ENCODE measurements at places on chromosomes 3 and 15.

- DNase-seq: no peak
Observed at GRCh38 chr3:106826791-106827311, 550.4 kb upstream of the CCDC54 start.

- DNase-seq: no peak
Observed at GRCh38 chr15:84834229-84834955, 17.2 kb downstream of the ALPK3 start.

DNA sequence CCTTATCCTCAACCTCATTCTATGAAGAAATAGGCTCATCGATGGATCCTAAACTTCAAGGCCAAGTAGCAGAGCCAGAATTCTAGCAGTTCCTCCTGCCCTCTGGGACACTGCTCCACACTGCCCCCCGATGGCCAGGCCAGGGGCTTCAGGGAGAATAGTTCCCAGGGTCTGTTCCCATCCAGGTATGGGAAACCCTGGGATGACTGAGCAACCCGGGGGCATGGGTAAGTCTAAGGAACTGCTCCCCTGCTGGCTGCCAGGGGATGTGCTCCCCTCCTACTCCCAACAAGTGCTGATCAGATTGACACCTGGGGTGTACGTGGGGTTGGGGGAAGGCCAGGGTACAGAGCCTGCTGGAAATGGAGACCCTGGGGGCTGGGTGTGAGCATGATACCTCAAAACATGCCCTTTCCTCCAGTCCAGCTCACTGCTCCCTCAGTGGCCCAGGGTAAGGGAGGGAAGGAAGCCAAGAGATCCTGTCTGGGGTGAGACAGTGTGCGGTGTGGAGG lies 7.6 kb downstream of the ULK3 start:
- peak; percentile 47 for DNase-seq

GRCh38 chr15:27175472-27176153 lies 204.6 kb downstream of the GABRG3 start:
- DNase-seq: no peak

DNA sequence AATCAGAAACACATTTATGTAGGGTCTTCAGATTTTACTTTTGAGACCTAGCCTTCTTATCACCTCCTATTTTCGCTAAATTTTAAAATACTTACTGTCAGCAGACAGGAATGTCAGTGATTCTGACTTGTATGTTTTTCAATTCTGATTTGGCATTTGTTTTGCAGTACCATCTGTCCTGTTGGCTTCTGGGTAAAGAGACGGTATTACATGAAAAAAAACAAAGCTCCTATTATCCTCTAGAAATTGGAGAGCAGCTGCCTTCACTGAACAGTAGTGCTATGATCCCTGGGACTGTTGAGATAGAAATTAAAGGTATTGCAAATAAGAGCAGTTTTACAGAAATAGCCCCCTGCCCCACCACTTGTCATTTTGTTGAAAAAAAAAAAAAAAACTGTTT lies 8.4 kb downstream of the ARMC8 start:
- DNase-seq: no peak

DNA sequence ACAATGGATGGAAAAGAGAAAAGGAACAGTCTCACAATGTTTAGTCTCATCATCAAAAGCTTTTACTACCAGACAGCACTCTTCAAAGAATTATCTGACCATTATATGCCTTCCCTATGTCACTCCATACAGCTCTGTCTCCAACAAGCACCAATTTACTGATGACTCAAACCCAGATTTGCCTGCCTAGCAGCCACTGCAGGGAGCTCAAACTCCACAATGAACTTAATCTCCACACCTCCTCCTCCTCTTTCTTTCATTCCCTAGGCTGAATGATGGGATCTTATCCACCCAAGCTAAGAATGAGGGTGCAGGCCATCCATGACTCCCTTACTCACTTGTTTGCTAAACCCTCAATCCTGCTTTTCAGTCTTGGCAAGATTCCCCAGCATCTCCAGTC lies 45.5 kb downstream of the NBEAL2 start:
- no peak for DNase-seq

DNA sequence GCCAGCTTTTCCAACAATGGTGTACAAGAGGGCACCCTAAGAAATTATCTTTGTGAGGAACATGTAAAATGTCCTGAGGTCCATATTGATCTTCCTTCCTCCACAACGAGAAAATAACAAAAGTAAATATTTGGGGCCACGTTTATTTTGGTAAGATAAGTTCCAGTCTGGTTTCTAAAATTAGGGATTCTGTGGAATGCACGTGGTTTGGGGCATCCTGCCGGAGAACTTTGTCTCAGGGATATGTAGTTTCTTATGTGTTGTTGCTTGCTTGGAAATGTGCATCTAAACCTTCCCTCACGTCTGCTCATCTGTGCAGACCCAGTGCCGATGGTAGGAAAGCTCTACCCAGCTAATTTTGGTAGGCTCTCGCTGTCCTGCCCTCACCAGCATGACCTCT lies 62.8 kb downstream of the CTDSPL start:
- DNase-seq: no peak

DNA sequence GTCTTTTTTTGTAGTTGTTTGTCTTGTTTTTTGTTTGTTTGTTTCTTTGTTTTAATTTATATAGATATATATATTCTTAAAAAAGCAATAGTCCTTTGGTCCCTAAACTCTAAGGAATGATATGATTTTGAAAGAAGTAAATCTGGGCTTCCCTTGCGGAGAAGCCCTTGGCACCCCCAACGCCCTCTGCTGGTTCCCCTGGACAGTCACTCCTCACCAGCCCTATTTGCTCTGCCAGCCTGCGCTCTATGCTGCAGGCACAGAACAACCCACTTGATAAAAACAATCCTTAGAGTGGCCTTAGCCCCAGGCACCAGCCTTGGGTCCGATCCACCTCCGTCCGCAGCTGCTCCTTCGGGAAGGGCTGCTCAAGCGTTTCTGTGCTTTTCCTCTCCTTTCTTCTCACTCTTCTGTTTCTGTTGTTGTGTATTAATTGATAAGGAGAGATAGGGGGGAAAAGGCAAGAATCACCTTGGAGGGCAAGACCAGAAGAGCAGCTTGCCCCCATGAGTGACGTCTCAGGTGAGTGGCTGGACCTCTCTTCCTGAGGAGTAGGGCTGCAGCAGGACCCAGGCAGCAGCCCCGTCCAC lies 13.7 kb upstream of the PARP6 start:
- DNase-seq: peak; percentile 54

DNA sequence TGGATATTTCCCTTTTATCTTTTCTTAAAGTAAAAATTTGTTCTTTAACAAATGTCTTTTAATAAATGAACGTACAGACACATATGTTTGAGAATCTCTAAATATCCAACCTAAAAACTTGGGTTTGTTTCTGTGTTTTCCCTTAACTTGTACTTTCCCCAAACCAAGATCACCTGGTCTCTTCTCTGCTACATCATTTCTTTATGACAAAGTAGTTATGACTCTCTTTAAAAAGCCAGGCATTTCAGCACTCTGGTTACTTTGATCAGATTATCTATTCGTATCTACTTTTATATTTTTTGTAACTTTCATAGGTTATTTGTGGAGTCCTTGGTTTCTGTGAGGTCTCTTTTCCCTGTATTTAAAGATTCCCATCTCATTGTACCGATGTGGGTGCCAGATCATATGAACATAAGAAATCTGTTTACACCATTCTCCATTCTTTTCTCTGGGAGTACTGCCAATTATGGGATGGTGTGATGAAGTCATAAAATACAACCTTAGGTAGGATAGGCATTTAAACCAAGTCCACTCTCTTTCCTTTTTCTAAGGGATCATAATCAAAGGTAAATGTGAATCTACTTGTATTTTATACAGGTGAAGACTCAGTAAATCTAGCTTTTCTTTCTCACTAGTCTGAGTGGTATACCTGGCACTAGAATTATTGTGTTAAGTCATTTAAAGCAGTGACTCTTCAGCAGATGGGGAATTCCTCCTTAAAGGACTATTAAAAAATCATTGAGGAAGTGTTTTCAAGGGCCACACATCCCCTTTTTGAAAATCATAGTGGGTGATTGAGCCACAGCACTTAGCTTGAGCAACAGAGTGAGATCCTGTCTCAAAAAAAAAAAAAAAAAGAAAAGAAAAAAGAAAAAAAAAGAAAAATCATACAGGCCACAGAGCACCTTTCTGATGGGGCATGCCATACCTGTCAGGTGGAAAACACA lies 12.4 kb upstream of the NFKBIZ start:
- no peak for DNase-seq

GRCh38 chr3:152960684-152961083 lies 125.8 kb downstream of the P2RY1 start:
- DNase-seq: no peak

GRCh38 chr3:8359133-8359532 lies 142.5 kb upstream of the LMCD1 start:
- DNase-seq: no peak

GRCh38 chr3:127792541-127793292 lies 29.6 kb downstream of the MGLL start:
- DNase-seq: no peak

- no peak for DNase-seq
Observed at GRCh38 chr15:98914626-98915025, 93.0 kb downstream of the PGPEP1L start.

- no peak for DNase-seq
Observed at GRCh38 chr3:114884213-114884923, 262.7 kb downstream of the ZBTB20 start.

DNA sequence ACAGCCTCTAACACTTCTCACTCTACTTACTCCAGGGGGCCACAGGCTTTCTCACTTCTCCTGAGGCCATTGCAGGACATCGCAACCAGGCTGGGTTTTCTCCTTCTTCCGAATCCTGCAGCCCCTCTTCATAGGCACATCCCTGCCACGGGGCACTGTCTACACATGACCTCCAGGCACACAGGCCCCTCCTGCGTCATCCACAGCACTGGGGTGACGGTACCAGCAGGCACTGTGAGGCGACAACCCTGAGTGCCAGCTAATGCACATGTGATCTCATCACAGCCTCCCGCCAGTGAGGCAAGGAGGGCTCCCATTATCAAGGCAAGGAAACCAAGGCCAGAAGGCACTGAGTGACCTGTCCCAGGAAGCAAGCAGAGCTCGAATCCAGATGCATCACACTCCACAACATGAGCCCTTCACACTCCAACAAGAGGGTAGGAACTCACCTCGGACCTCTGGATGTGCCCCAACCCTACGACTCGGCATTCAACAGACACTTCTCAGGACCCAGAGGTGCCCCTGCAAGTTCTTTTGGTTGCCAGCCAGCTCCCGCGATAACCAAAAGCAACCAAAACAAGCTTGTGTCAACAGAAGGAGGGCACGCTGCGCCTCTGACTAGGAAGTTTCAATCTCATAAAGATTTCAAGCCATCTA lies 16.7 kb downstream of the FAM174B start:
- DNase-seq: no peak

GRCh38 chr3:101667331-101667730 lies 9.6 kb downstream of the ZBTB11 start:
- no peak for DNase-seq

DNA sequence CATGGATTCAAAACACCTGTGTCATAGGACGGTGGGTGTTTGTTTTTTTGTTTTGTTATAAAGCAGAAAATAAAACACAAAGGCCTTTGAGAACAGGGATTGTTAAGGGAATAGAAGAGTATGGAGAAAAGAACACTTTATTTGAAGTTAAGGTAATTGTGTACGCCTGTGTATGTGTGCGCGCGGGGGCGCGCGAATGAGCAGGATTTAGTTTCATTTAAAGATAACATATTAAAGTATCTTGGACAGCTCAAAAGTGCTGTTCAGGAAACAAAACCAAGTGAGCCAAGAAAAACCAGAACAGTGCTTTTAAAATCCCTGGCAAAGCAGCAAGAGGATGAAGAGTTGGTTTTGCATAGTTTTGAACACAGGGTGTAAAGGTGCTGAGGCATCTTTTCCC lies 1.9 kb downstream of the CPNE4 start:
- no peak for DNase-seq

- DNase-seq: peak; percentile 13
Observed at GRCh38 chr3:136818191-136818768, 646 bp upstream of the SLC35G2 start.

DNA sequence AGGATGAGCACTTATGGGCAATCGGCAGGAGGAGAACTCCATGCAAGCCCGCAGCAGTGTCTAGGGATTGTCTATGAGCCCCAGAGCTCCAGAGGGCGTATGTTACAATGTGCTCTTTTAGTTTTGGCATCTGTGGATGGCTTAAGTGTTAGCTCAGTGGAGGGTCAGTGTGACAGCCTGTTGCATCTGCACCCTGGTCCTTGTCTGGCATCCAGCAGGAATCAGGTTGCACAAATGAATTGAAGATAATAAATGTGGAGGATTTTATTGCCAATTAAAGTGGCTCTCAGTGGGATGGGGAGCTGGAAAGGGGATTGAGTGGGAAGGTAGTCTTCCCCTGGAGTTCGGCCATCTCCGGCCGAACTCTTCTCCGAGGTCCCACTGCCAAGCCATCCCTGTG lies 11.8 kb upstream of the PRICKLE2 start:
- DNase-seq: no peak

- no peak for DNase-seq
Observed at GRCh38 chr3:123085293-123085931, 18.6 kb downstream of the PDIA5 start.

- no peak for DNase-seq
Observed at GRCh38 chr3:139113231-139113992, 68.7 kb upstream of the PRR23C start.

GRCh38 chr15:57235873-57236272 lies 140.4 kb upstream of the CGNL1 start:
- no peak for DNase-seq

GRCh38 chr3:11655196-11655928 lies 11.6 kb upstream of the VGLL4 start:
- no peak for DNase-seq

DNA sequence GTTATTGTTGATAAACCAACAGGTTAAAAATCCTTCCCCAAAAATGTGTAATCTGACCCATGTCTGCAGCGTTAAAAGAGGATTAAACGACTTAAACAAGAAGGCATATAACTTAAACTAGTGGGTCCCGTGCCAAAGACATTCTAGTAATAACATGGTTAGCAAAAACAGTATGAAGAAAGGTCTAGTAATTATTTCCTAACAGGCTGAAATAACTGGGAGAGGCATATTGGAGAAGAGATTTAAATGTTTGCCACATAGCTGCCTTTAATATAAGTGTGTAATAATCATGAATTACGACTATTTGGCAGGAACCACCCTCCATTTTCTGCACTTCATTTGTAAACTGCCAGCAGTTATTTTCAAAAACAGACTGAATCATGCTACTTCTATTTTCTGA lies 67.7 kb upstream of the CSPG5 start:
- no peak for DNase-seq

DNA sequence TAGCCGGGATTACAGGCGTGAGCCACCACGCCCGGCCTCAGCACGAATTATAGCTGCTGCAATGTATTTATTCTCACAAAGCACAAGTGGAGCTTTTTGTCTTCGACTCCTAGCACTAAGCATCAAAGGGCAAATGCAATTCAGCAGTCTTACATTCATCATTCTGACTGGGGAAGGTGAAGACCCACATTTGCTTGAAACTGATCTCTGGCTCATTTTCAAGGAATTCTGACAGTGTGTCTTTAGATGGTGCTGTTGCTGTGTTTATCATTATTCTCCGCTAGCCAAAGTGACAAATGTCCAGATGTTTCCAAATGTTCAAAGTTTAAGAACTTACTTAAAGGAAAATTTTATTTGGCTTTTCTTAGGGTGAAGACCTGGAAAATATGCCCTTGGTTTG lies 55.9 kb downstream of the SGO1 start:
- DNase-seq: no peak

- no peak for DNase-seq
Observed at GRCh38 chr15:73822998-73823397, 50.4 kb upstream of the TBC1D21 start.

Data from stimulated activated CD4-positive, alpha-beta T cell treated with anti-CD3 and anti-CD28 coated beads, Interleukin-12 subunit alpha, Interleukin-12 subunit beta, amount 100 ng/mL, for 4 hours (primary cell).